Motor neuron (in vitro differentiated cells): ENCODE measurements at places on chromosomes 6 and 20.

DNA sequence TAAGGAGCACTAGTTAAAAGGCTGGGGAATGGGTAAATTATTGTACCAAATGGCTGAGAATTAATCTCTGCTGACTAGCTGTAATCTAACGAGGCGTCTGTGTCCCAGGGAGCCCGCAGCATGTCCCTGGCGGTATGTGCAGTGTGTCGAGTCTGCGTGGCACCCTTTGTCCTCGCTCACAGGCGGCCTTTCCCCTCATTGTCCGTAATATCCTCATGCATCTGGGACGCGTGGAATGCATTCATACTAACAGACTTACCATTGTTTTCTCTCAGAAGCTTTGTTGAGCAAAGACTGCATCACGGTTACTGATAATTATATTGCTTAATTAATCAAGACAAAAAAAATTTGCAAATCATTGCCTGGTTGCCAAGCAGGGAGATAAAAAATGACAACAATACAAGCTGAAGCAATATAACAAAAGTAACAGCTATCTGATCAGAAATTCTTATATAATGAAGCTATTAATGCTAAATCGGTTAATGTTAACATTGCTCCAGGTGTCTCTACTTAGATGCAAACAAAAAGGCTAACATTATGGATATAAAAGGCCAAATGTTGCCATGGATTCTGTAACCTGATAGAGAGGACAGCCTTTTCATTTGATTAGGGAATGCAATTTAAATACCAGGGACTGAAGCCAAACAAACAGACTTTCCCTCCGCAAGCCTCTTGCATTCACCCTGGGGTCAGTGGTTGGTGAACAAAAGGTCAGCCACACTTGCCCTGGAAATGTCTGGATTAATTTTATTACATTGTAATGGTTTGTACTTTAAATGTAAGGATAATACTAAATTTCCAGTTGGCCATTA is 124.8 kb downstream of the INSM1 start:
- no peak for ATAC-seq

- no peak for ATAC-seq
Measured at GRCh38 chr20:63577317-63577894, 3.4 kb upstream of the HELZ2 start.

DNA sequence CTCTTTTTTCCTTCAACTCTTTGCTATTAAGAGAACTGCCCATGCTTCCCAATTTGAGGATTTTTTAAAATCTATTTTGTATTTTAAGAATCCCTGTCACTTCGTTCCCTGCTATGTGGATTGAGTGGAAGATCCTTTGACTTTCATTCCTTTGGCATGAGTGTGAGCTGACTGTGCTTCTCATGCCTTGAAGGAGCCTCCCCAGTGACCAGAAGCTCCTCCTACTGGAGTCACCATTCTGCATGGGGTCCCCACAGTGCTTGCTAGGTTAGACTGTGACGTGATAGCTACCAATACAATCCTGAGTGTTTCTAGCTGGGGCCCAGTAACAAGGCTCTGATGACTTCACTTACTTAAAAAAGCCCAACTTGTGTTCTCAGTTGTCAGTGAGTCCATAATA is 104.4 kb upstream of the LAMP5 start:
- ATAC-seq: no peak

DNA sequence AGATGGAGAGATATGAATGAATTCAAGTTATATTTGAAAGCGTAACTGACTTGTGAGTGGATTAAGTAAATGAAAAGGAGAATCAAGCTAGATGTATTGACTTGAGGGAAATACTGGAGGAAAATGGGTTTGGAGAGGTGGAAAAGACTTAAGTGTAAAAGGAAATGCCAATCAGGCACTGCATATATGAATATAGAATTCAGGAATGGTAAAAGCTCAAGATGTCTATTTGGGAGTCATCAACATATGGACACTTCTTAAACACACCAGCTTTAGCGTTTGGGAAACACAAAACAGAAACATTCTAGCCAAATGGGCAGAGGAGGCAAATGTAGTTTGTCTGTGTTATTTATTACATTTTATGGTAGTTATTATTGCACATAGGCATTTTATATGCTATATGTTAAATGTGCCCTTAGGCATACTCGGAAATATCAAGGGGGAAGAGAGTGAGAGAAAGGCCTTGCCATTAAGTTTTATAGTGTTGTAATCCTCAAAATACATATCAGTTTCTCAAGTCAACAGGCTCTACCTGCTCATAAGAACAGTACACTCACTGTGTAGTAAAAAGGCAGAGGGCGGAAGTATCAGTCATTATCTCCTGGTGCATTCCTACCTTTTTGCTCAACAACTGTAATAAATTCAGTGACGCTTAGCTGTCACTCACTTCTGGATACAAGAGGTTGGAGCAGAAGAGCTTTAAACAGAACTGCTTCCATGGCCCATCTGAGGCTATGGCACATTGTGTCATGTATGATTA is 33.7 kb upstream of the ME1 start:
- no peak for ATAC-seq

DNA sequence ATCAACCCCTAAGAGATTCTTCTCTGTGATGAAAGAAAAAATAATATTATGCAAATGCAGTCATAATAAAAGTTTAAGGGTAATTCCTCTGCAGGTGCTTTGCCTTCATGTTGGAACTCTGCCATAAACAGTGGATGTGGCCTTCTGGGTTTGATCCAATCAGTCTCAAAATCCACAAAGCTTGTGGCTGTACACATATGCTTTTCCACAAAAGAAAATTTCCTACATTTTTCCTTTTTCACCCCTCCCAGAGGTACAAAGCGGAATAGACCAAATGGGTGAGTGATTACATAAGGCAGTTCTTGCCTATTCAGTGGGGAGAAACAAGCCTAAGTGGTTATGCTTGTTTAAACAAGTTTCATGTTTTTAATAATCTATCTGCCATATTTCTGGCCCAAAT is 16.7 kb downstream of the CALHM5 start:
- ATAC-seq: no peak

DNA sequence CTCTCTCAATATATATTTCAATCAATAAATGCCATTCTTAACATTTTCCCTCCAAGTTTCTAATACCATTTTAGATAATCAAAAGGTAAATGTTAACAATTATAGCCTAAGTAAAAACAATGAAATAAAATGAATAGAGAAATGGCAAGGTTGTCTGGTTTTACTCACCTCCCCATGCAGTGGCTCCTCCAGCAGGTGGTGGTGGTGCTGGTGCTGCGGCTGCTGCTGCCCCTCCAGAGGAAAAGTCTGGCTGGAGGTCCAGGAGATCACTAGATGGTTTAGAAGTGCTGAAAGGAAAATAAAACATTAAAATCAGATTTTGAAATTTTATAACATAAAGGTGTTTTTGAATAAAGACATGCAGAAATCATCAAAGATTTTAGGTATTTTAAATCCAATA is 93.2 kb downstream of the PRSS35 start:
- ATAC-seq: no peak

- no peak for ATAC-seq
Measured at GRCh38 chr6:169862892-169863525, 111.6 kb downstream of the ERMARD start.

DNA sequence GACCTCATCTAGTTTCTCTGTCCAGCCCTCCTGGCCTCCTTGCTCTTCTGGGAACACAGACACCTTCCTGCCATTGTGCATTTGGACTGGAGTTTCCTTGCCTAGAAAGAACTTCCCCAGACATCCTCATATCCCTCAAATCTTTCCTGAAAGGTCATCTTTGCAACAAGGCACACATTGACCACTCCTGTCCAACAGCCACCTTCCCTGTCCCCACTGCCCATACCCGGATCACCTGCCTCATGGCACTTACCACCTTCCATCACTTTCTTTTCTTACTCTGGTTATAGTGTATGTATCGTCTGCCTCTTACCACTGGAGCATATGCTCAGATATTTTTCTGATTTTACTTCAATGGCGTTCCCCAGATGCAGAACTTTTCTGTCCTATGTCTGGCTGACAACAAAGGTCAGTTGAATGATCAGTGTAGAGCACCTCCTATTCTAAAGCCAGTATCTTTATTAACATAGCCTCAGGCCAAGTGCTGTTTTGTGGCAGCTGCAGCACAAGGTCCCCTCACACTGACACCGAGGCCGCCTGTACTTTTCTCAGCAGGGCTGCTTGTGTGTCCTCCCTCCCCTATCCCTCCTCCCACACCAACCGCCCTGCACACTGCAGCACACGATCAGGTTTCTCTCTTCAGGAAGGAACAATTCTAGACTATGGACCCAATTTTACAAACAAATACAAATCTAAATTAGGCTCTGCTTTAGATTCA is 4.1 kb downstream of the HLA-C start:
- ATAC-seq: no peak

GRCh38 chr6:42010185-42010891 is 40.0 kb upstream of the TAF8 start:
- peak; percentile 54 for ATAC-seq

DNA sequence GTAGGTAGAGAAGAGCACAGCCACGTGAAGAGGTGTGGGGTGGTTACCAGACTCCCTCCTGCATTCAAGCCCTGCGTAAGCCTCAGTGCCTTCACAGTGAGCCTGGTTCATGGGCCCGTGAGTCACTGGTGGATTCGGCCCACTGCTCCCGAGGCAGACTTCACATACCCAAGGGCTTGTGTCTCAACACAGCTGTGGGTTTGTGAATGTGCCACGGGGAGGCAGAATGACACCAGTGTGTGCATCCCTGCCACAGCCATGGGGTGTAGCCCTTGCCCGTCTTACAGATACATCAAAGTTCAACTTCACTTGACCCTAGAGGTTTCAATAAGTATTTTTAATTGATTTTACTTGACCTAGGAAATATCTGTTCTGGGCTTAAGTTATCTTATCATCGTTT is 108.5 kb downstream of the MAP3K4 start:
- ATAC-seq: no peak
